ENCODE measurements at places on chromosomes 12 and 14.

- no peak for DNase-seq
Measured at GRCh38 chr12:30278401-30278800, 417.3 kb downstream of the IPO8 start.

DNA sequence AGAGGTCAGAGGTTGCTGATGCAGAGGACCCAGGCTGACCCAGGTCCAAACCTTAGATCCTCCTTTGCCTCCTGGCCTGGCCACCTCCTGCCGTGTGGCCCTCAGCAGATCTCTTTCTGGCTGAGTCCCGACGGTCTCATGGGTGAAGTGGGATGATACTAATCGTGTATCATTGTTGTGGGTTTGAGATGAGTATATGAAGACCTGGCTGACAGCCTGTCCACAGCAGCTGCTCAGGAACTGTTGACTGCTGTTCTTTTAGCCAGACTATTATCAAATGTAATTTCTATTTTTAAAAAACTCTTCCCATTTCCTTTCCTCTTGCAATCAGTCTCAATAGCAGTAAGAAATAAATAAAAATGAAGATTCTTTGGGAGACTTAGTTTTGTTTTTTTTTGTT lies 45.6 kb downstream of the ANKRD9 start:
- DNase-seq = no peak

DNA sequence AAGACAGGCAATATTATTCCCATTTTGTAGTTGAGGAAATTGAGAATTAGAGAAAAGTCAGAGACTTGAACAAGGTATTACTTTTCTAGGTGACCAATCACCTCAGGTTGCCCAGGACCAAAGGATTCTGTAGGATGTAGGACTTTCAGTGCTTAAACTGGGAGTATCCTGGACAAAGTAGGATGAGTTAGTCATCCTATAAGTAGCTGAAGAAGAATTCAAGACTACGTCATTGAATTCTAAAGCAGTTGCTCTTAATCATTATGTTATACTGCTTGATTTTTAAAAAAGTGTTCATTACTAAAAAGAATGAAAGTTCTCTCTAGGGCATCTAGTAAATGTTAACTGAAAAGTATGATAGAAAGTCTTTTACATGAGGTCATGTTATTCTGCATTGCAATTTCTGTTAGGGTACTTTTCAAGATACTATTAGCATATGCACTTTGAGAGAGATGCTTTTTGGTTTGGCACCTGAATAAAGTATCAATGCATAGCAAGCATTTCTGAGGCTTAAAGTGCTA lies 101.7 kb downstream of the RTN1 start:
- DNase-seq = no peak

DNA sequence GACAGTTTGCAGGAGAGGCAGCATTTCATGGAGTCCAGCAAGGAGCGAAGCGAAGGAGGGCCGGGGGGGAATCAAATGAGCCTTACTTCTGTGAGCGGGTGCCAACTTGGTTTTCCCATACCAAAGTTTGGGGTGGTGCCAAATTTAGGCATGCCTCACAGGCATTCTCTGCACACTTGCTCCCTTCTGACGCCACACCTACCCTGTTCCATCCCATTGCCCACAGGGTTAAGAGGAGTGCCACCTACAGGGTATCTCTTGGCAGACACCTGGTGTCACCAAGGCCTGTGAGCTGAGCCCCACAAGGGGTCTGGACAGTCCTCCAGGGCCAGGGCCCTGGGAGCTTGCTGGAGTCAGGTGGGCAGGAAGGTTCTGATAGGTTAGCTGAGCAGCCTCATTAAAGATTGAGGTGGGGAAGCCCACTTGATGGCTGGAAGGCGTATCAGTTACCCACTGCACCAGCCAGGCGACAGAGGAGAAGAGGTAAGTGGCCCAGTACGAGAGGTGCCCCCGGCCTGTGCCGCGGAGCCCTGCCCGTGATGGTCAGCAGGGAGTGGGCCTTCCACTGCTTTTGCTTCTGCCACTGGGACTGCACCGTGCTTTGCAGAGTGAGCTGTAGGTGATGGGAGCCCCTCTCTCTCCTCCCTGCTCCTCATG lies 45.2 kb downstream of the DEGS2 start:
- DNase-seq = no peak
